ENCODE measurements at places on chromosomes 4 and X.

DNA sequence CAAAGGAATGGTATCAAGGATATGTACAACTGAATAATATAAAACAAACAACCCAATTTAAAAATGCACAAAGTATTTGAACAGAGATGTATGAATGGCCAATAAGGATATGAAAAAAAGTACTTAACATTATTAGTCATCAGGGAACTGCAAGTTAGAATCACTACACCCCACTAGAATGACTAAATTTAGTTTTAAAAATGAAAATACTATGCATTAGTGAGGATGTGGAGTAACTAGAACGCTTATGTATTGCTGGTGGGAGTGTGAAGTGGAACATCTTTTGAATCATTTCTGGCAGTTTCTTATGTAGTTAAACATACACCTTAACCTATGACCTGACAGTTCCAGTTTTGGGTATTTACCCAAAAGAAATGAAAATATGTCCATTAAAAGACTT is 13.0 kb upstream of the SLC16A2 start:
- no peak for DNase-seq

- no peak for DNase-seq
These were observed 30.9 kb downstream of the AR start for GRCh38 chrX:67574696-67575095.

DNA sequence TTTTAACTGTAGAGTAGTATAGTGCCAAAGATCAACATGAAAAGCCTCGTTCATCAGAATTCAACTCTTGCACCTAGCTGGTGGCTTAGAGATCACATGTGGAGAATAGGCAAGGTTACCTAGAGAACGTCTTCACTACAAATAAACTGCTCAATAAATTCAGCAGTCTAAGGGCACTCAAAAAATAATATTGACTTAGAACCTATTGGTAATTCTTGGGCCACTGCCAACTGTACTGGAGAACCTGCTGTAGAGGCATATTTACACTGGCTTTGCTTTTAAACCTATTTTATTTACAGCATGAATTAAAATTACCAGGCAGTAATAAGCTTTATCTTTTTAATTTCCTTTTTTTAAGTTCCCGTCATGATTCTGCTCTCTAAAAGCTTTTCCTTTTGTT is 343.7 kb downstream of the PDHA2 start:
- DNase-seq: no peak

DNA sequence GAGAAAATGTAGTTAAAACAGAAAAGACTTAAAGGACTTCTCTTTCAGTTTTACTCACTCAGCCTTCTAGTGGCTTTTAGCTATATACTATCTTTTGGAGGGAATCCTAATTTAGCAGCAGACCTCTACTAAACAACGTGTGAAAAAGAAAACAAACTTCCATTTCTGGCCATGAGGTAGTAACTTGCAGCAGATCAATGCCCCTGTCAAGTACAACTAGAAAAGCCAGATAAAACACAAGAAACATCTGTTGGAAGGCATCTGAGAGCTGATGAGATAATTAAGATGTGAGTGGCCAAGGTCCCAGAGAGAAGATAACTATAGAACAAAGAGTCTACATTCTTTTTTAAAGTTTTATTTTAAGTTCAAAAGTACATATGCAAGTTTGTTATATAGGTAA is 101.7 kb downstream of the CORIN start:
- DNase-seq: no peak

GRCh38 chrX:24231131-24231540 is 81.6 kb downstream of the ZFX start:
- no peak for DNase-seq

Data from DMS79 treated with DMSO at 0.1 percent for 48 hours (cell line).